GM04504 (cell line): ENCODE measurements at places on chromosomes 3 and 15.
A peak's percentile ranks its signal among the peaks of the same experiment; 100 is the strongest.

GRCh38 chr15:75455424-75455981 lies 4.0 kb upstream of the SIN3A start:
- no peak for DNase-seq

DNA sequence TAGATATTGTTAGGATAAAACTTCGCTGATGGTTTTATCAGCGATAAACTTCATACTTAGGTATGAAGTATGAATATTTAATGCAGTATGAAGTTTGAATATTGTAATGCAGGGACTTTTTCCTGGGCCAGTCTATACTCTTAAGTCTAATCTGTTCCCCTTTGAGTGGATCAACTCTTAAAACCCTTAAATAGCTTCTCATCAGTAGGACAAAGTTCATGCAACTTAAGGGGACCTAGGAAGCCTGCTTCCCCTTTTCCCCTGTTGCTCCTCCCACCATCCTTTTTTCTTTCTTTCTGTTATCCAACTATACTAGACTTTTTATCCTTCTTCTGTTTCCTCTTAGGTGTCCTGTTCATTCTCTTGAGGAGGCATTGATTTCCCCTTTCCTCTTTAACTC lies 78.7 kb downstream of the MITF start:
- no peak for DNase-seq

DNA sequence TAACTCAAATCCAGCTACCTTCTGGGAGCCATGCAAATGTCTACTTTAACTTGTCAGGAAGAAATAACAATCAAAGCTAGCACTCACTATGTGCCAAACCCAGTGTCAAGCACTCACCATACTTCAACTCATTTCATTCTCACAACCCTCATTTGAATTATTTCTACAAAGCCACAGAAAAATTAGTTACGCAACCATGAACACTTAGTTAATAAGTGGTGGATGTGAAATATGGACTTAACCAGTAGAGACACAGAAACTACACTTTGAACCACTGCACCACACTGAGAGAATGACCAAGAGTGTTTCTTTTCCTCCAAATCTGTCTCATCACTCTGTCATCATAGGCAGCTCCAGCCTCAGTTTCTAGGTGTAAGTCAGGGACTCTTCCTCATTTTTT lies 91.0 kb upstream of the MBNL1 start:
- DNase-seq: no peak

DNA sequence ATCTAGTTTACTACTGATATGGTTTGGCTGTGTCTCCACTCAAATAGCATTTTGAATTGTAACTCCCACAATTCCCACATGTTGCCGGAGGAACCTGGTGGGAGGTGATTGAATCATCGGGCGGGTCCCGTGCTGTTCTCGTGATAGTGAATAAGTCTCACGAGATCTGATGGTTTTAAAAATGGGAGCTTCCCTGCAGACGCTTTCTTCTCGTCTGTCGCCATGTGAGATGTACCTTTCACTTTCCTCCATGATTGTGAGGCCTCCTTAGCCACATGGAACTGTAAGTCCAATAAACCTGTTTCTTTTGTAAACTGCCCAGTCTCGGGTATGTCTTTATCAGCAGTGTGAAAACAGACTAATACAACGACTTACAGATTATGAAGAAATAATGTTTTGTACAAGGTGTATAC lies 35.6 kb upstream of the PYDC2 start:
- no peak for DNase-seq

DNA sequence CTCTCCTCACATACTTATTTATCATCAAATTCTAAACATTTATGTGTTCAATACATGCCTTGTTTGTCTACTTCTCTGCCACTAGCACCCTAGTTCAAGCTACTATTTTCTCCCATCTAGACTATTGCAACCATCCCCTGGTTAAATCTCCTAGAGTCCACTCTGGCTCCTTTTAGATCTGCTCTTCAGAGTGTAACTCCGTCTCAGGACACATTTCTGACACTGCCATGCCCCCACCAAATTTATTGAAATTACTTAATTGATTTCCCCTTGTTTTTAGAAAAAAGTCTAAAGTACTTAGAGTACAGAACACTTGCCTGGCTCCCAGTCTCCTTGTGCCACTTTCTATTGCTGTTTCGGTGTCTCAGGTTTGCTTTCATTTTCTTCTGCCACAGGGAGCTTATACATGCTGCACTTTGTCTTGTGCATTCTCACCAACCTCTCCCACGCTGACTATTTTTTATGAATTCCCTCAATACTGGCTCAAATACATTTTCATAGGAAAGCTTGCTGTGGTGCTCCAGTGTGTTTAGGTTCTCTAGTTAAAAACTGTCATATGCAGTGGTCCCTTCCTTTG lies 792.3 kb downstream of the DIPK2A start:
- no peak for DNase-seq

GRCh38 chr15:90358124-90359033 lies 6.3 kb downstream of the ZNF774 start:
- DNase-seq: no peak

DNA sequence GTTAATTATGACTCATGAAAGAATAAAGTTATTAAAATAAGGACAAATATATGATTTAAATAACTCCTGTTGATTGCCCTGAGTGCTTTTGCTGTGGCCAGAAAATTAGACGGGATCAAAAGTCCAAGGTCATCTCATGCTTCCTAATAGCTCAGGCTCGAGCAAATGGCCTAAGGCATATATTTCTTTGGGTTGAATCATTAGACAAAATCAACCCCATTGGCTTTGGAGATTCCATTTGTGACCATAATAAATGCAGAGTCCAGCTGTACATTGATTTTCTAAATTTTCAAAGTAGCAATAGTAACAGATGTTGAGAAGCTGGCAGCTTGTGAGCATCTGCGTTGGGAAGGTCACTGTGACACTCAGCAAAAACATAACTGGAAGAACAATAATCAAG lies 464.5 kb upstream of the TGFBR2 start:
- no peak for DNase-seq

GRCh38 chr15:36136049-36136448 lies 443.4 kb upstream of the CDIN1 start:
- DNase-seq: no peak

DNA sequence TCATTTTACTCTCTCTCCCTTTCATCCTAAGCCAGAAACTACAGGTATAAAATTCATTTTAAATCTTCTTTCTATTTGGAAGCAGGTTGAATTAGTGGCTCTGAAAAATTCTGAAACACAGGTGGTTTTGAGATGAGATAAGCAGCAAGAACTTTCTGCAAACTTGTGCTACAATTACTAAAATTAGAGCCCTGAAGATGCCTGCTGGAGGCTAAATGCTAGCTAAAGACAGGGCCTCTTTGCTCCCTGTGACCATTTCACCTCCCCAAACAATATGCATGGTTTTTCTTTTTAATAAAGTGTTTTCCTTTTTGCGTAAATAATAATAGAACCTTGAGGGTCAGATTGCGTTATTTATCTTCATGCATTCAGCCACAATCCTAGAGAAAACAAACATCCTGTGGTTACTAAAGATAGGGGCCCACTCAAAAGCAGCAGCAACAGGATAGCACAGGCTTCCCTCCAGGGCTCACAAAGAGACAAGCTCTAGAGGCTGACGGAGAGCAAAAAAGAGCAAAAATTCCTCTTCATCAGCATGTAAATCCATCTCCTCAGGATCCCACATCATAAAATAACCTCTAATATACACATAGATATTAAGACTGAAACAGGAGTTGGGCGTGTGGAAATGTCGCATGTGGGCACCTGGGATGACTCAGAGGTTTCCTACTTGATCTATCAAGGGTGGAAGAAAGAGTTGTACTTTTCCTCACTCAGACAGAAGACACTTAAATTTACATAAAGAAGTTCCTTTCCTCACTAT lies 26.5 kb upstream of the CP start:
- no peak for DNase-seq

DNA sequence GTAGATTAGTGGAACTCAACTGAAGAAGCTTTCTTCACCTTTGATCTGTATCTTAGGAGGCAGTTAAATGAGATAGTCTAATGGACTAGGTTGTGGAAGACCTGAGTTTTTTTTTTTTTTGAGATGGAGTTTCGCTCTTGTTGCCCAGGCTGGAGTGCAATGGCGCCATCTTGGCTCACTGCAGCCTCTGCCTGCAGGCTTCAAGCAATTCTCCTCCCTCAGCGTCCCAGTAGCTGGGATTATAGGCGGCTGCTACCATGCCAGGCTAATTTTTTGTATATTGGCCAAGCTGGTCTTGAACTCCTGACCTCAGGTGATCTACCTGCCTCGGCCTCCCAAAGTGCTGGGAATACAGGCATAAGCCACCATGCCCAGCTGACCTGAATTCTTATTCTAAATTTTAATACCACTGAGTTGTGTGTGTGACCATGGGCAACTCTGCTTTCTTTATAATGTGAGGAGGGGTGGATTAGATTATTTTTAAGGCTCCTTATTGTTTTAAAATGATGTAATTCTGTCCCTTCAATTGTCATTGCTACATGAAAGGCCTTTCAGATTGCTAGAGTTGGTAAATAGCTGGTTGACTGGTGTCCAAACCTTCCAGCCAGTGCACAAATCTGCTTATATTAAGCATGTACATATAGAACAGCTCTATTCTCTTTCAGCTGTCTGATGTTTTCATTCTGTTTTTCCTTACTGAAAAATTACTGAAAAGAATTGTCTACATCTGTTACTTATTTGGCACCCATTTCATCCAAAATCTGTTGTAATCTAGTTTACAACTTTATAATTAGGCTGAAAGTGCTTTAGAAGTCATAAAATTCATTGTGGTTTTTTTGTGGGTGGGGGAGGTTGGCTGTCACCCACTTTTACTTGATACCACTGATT lies 2.3 kb downstream of the LNP1 start:
- DNase-seq: no peak

- DNase-seq: no peak
These were observed 30.9 kb downstream of the EAF1 start for GRCh38 chr3:15458212-15458780.

- no peak for DNase-seq
These were observed 9.7 kb downstream of the TIMP4 start for GRCh38 chr3:12149029-12149428.

GRCh38 chr3:126546013-126546412 lies 12.7 kb downstream of the C3orf22 start:
- no peak for DNase-seq

DNA sequence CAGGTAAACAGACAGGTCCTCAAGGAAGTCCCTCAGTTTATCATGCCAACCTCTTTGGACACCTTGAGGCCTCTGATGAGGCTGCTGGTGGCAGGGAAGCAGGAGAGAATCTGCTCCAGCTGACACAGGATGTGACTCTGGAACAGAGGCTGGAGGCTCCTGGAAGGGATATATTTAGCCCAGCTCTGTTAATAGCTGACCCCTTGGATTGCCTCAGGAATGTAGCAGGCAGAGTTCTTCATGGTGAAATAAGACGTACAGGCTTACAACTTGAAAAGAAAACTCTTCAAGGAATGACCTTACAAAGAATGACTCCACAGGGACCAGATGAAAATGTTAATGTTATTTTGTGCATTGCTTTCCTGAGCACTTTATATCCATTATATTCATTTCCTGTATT lies 90.5 kb downstream of the AQP9 start:
- peak; percentile 51 for DNase-seq

GRCh38 chr3:157379525-157380140 lies 57.0 kb upstream of the PTX3 start:
- DNase-seq: no peak

DNA sequence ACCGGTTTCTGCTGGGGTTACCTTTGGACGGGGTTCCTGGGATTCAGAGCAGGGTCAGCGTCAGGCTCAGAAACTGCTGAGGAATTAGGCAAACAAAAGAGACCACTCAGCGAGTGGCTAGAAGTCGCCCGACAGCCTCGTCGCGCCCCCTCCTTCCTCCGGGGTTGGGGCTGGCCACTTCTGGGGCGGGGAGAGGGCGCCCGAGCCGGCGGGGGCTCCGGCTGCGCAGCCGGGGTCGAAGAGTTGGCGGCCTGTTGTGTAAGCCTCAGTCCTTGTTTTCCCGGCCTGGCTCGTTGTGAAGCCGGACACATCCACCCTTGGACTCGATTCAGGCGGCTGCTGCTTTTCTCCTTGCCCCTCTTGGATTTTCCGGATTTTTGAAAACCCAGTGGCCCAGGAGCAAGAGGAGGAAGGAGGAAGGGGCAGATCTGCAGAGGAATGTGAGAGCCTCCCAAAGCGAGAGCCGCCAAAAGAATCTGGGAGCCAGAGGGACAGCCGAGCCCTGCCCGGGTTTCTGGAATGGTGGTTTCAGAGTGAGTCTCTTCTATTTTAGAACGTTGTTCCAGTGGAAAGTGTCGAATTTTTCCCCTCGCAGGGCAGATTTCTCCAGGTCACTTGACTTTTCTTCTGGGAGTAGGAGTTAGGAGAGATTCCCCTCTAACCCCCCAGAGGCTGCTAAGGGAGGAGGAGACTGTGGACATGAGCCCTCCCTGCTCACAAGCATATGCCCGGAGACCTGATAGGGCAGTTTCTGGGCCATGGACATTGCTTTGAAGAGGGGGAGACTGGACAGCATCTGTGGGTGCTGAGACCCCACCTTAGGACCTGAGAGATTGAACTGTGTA lies 666 bp downstream of the SNX33 start:
- no peak for DNase-seq

DNA sequence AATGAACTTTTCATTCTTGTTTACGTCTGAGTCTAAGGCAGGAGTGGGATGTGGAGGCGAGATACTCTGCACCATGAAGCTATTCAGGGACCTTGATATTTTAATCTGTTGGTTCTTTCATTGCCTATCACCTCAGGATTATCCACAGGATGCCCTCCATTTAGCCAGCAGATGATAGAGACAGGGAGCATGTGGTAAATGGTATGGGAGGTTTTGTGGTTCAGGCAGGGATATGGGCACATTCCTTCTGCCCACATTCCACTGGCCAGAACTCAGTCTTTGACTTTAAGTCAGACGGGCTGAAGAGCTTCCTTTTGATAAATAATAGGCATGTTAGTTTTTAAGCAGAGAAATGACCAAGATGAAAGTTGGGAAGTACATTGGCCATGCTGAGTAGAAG lies 548.0 kb upstream of the CCDC54 start:
- no peak for DNase-seq

DNA sequence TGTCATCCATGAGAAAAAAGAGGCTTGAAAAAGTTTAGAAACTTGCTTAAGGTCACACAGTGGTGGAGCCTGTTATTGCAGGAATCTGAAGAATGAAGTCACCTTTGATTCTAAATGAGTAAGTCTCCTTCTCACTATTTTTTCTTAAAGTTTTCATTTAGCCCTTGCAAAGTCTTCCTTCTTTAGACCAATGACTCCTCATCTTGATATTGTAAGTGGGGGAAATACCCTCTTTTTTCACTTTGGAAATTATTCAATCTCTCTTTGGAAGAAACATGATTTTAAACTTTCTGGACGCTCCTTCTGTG lies 787 bp upstream of the SLMAP start:
- no peak for DNase-seq

GRCh38 chr3:170907637-170908234 lies 701 bp downstream of the EIF5A2 start:
- DNase-seq: no peak

- no peak for DNase-seq
These were observed 118.8 kb upstream of the GALNT15 start for GRCh38 chr3:16055606-16056211.

GRCh38 chr3:26350853-26351252 lies 271.7 kb upstream of the LRRC3B start:
- DNase-seq: no peak

GRCh38 chr3:140081887-140082286 lies 146.9 kb downstream of the CLSTN2 start:
- DNase-seq: no peak

GRCh38 chr15:75211436-75212199 lies 9.9 kb downstream of the C15orf39 start:
- no peak for DNase-seq
